ENCODE measurements at places on chromosomes 4 and X.

- H3K4me1 ChIP-seq, result no peaks in the 10 kb centered on the region
- H3K4me3 ChIP-seq, result no peak overlapping the region
- no peak overlapping the region for H3K27ac ChIP-seq
- no peaks in the 10 kb centered on the region for H3K27me3 ChIP-seq
- no peak for DNase-seq
Measured at GRCh38 chrX:38985375-38985774, 184.1 kb downstream of the MID1IP1 start.

DNA sequence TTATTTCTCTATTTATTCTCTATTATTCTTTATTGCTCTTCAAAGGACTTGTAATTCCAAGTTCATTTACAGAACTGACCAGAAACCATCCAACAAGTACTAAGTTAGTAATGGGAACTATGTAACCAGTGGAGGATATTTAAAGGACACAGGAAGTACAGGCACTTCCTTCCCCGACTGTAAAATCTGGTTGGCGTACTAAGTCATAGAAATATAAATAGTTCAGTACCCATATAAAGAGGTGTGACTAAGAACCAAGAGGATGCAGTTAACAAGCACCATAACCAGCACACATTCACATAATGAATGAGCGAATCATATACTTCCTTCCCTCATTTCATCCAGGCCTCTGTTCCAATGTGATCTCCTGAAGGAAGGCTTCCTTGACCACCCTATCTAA lies 3.6 kb upstream of the EIF4E start:
- H3K27ac ChIP-seq, result no peak overlapping the region
- H3K4me1 ChIP-seq, result peaks cover 13% of the 10 kb centered on the region
- DNase-seq, result no peak
- H3K36me3 ChIP-seq, result no peaks in the 10 kb centered on the region
- H3K27me3 ChIP-seq, result no peaks in the 10 kb centered on the region

DNA sequence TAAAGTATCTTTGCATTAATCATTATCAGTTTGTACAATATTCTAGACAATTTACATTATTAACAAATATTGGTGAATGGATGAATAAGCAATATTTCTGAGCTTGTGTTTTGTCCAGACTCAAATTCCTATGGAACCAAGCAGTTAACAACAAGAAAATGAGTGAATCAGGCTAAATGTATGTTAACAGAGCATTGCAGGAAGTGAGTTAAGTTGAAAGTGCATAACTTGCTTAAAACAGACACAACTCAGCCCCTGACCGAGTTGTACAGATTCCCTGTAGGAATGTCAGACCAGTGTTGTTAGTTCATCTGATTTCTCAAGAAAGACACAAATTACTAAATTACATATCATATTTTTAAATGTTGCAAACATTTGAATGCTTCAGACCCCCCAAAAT lies 23.7 kb upstream of the CSN1S1 start:
- no peak for DNase-seq
- no peaks in the 10 kb centered on the region for H3K27me3 ChIP-seq
- H3K27ac ChIP-seq, result no peak overlapping the region

GRCh38 chr4:109296527-109296926 lies 5.9 kb downstream of the COL25A1 start:
- no peak overlapping the region for H3K27ac ChIP-seq
- H3K4me3 ChIP-seq, result no peak overlapping the region
- peaks cover under 1% of the 10 kb centered on the region for H3K4me1 ChIP-seq
- no peaks in the 10 kb centered on the region for H3K36me3 ChIP-seq
- DNase-seq, result no peak

DNA sequence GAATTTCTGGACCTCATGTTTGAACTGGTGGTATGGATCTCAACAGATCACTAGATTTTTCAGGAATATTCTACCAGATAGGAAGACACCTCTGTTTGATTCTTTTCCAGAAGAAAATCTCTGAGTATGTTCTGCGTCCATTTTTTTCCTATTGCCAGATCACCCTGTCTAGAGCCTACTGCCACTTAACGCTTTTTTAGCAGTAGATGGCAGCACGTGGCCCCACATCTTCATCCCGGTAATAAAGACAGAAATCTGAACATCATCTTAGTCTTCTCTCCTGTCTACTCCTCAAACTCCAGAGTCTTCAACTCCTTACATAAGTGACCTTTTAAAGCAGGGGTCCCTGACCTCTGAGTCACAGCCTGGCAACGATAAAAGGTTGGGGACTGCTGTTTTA lies 184.7 kb downstream of the TMA16 start:
- H3K4me1 ChIP-seq, result no peaks in the 10 kb centered on the region
- H3K27me3 ChIP-seq, result no peaks in the 10 kb centered on the region
- no peak overlapping the region for H3K27ac ChIP-seq
- H3K4me3 ChIP-seq, result no peak overlapping the region
- H3K36me3 ChIP-seq, result no peaks in the 10 kb centered on the region

- no peak for DNase-seq
- H3K4me3 ChIP-seq, result no peak overlapping the region
- H3K27me3 ChIP-seq, result no peaks in the 10 kb centered on the region
- H3K4me1 ChIP-seq, result no peaks in the 10 kb centered on the region
- H3K36me3 ChIP-seq, result no peaks in the 10 kb centered on the region
Measured at GRCh38 chr4:161991811-161992210, 172.0 kb downstream of the FSTL5 start.

DNA sequence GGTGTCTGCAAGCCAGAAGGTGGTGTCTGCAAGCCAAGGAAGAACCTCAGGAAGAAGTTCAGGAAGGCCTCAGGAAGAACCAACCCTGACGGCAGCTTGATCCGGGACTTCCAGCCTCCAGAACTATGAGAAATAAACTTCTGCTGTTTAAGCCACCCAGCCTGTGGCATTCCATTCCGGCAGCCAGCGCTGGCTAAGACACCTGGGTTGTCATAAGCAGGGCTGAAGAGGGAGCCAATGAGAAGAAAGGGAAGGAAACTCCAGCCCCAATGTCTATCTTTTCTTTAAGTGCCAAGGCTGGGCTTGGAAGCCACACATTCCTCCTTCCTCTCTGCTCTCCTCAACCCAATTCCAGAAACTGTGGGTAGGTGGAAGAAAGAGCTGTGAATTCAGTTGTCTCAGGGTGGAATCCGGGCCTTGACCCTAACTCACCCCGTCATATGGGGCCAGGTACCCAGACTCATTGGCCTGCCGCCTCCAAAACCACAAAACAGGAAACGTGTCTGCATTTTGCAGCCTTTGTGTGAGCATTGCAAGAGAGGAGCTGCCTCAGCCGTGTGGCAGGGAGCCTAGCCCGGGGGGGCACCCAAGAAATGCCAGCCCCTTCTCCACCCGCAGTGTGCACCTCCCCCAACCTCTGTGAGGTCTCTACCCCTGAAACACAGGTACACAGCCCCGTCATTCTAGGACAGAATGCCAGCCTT lies 26.8 kb downstream of the CRMP1 start:
- H3K27me3 ChIP-seq, result peaks cover 5% of the 10 kb centered on the region
- DNase-seq, result no peak
- no peaks in the 10 kb centered on the region for H3K4me1 ChIP-seq

DNA sequence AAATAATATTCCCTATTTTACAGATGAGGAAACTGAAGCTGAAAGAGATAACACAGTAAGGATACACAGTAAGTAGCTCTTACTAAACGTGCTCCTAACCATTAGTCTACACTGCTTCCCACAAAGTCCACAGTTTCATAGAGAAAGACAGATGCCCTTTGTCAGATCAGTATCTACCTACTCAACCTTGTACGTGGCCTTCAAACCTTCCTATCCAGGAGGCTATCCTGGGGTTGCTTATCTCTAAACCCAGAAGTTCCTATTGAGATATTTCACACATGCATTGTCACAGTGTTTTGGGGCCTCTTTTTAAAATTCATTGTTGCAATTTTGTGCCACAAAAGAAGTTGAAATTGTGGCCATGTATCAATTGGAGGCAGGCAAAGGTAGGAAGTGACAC lies 208.0 kb downstream of the ENOX2 start:
- H3K4me3 ChIP-seq, result no peak overlapping the region
- H3K4me1 ChIP-seq, result no peaks in the 10 kb centered on the region
- no peak for DNase-seq

GRCh38 chrX:70281951-70282350 lies at the start of gene RAB41:
RAB41 (plus strand) TSS chrX:70282172; CDS start chrX:70282218, 46 bp downstream.
- no peak within 1 kb of the TSS for H3K27ac ChIP-seq
- no peaks in the 10 kb centered on the region for H3K4me1 ChIP-seq
- no peak for DNase-seq
- H3K4me3 ChIP-seq, result no peak within 1 kb of the TSS

DNA sequence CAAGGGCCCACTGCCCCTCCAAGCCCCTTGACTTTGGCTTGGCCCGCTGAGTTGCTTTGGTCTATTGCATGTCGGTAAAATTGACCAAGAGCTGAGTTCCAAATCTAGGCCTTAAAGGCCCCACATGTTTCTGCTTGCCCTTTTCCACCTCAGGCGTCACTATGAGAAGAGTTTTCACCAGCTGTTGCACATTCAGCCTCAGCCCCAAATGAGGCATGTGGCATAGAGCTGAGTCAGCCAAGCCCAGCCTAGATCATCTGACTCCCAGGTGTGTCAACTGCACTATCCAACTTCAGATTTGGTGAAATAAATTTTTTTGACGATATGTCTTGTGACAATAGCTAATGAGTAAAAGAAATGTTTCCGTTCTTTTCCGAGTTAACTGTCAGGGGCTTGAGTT lies 424.5 kb upstream of the FAM47C start:
- H3K4me3 ChIP-seq, result no peak overlapping the region
- H3K27me3 ChIP-seq, result no peaks in the 10 kb centered on the region
- H3K36me3 ChIP-seq, result no peaks in the 10 kb centered on the region

- H3K27ac ChIP-seq, result no peak overlapping the region
- no peaks in the 10 kb centered on the region for H3K27me3 ChIP-seq
- no peak overlapping the region for H3K4me3 ChIP-seq
- no peaks in the 10 kb centered on the region for H3K4me1 ChIP-seq
- H3K36me3 ChIP-seq, result no peaks in the 10 kb centered on the region
- no peak for DNase-seq
Measured at GRCh38 chr4:139256349-139256748, 23.7 kb downstream of the MGARP start.
